ENCODE measurements at places on chromosomes 7 and 10. TPM values are rescaled to one million over a fixed set of nuclear protein-coding genes. Genes with fewer than 3 reads are reported as not detected.

- peak; percentile 30 for DNase-seq
These were observed 135.9 kb downstream of the CUX1 start for GRCh38 chr7:101953248-101953819.

GRCh38 chr10:120516426-120516825 lies 59.4 kb downstream of the PLPP4 start:
- DNase-seq, result no peak

DNA sequence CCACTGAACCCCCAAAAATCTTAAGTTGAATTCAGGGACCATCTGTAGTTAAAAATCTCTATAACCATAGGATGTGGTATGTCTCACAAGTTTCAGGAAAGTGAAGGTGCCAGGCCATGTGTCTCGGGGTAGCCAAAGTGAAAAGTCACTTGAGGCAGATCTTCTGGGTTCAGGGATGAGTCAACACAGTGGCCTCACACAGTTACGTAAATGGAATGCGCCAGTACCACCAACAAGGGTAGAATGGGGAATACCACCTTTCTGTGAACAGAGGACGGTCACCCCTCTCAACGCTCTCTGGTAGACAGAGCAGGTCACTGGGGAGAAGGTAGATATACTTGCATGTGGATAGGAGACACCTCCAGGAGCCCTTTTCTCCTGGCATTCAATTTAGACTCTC lies 71.4 kb downstream of the ELMO1 start:
- no peak for DNase-seq

DNA sequence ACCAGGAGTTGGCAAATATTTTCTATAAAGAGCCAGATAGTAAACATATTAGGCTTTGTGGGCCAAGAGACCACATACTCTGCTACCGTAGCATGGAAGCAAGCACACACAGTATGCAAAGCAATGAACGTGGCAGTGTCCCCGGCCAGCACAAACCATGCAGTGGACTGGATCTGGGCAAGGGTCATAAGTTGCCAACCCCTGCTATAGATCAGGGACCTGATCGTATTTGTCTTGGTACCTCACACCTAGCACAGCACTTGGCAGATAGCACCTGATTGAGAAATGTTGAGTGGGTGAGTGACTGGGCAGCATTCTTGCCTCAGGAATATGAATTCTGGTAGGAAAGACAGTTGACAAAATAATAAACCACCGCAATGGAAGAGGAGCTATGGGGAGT lies 331.9 kb downstream of the FGFR2 start:
- DNase-seq, result no peak

DNA sequence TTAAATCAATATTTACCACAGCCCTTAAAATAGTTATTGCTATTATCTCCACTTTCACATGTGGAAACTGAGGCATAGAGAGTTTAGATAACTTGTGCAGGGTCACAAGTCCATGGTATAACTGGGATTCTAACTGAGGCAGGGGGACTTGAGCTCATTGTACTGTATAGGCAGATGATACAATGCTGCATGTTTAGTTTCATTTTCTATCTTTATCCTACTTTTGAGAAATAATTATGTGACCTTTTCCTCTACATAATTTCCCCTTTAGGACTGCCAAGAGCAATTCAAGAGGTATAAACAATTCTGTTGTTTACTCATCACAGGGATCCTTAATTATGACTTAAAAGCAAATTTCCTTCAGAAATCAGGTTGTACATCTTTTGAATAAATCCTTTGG lies 193.1 kb downstream of the SUGCT start:
- DNase-seq, result no peak

DNA sequence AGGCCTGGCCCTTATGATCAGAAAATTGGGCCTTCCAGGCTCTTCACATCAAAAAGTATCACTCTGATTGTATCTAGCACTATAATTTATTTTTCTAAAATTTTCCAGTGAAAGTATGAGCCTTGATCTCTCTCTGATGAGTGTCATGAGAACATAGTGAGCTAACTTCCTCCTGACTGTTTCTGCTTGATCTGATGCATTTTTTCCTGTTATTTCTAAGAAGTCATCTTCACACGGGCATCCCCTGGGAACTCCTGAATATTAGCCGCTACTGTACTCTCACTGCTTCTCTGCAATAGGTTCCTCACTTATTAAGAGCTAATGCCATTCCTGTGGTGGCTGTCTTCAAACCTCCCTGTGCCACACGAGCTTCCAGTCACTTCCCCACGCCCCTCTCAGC lies 63.1 kb upstream of the ZPBP start:
- no peak for DNase-seq

DNA sequence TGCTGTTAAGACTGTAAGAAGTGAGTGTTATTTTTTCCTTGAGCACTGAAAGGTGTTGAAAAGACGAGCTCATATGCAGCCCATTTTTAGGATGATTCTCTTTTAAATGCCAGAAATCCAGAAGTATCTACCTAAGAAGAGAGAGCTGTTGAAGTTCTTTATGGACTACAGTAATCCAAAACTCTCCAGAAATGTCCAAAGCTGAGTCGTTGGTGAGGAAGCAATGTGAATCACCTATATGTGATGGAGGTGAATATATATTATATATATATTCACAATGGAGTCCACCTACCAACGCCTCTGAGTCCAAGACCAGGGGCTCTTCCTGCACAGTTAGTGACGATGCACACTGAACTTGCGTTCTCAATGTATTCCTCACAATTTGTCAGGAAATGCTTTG lies 252.7 kb upstream of the PITRM1 start:
- DNase-seq, result no peak

GRCh38 chr10:11533328-11533781 lies 78.1 kb downstream of the USP6NL start:
- DNase-seq, result peak; percentile 87

DNA sequence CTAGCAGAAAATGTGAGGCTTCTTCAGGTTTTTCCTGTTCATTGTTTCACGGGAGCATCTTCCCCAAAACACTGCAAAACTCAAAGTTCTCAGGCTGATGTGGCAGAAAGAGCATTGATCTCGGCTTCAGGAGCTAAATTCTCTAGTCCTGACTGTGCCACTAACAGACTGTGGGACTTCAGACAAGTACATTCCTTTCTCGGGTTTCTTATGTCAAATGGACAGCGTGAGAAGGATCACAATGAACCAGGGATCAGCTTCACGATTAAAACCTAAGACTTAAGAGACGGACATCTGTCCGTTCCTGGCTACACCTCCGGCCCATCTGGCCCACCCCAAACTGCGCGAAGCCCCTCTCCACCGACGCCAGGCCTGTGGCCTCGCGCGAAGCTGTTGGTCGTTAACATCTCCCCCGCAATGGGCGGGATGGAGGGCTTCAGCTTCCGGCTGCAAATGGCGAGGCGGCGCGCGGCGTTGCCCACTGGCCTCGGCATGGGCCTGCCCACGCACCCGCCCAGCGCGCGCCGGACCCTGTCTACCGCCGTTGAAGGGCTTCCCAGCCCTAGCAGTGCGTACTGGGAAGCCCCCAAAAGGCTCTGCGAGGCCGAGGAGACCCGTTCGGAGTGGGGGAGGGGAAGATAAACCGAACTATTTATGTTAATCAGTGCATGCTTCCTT lies 549 bp upstream of the DDX50 start:
- DNase-seq, result no peak

DNA sequence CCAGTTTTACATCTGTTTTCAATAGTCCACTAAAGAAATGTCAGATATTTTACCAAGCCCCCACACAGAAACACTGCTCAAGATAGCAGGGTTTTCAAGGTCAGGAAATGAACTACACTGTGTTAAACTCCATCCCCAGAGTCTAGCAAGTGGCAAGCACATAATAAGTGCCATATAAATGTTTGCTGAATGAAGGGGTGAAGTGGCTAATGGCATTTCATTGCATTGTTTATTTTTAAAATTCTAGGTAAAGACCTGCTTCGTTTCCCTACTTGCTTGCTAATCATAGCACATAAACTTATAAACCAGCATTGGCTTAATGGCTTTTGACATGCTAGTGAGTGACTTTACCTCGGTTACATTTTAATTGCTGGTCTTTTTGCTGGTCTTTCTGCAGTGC lies 322.6 kb downstream of the GRID1 start:
- DNase-seq, result no peak

DNA sequence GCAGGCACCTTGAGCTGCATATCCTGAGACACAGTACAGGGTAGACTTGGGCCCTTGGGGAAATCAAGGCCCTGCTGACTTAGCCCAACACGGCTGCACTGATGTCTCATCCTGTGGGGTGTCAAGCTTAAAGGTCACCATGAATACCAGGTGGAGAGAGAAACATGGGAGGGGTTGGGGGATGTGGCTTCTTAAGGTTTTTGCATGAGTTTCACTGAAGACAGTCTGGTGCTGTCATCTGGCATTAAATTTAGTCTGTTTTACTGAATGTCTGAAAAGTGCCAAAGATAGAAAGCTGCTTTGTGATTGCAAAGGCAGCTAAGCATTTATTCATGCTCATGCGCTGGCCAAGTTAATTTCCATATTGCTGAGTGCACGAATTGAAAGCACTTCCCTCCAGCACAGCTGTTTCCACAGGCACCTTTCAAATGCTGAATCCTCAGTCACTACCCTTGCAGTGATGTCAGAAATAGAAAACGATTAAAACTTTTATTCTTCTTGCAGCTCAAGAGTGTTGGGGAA lies 102.1 kb downstream of the OSBPL3 start:
- DNase-seq, result no peak

GRCh38 chr10:129089341-129089740 lies 377.7 kb upstream of the MGMT start:
- DNase-seq, result no peak

GRCh38 chr7:43838201-43838658 lies 31.1 kb downstream of the MRPS24 start:
- no peak for DNase-seq

DNA sequence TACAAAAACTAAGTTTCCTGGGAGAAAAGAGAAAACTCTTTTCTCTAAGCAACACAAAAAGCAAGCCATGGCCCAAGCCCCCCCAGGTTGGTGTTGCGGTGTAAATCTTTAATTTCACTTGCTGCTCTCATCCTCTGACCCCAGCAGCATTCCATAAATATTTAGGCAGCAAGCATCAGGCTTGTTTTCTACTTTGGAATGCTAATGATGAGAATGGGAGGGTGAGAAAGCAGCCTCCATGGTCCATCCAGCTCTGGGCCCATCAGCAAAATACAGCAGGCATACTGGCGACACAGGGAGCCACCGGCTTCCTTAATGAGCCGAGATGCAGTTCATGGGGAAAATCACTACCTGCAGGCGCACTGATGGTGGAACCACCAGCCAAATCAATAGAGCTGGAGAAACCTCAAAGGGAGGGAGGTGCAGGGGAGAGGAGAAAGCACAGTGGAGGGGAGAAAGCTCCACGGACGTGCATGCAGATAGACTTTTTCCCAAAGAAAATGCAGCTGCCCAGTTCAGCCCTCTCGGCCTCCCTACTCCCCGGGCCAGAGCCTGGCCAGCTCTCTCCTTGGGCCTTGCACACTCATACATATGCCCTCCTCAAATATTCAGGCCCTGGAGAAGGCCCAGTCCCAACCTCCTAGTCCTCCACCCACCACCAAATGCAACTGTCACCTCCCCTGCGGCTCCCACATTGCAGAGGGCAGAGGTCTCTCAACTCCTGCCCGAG lies 131.9 kb downstream of the GRID1 start:
- no peak for DNase-seq

GRCh38 chr7:112873831-112874553 lies 83.8 kb upstream of the TMEM168 start:
- DNase-seq, result no peak

- no peak for DNase-seq
These were observed 67.1 kb upstream of the NPVF start for GRCh38 chr7:25295387-25295786.

DNA sequence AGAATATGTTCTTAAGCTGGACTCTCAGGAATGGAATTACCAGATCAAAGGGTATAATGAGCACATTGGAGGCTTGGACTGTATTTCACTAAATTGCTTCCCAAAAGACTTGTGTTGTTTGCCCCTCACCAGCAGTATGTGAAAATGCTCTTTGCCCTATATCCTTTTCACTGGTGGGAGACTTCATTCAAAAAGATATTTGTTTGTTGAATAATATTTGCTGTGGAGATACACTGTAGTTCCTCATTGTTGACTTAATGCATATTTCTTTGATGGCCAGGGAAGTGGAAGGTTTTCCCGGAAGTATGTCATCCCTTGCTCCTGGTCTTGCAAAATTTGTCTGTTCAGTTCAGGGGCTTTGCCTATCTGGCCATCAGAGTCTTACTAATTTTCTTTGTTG lies 19.4 kb downstream of the GSTO2 start:
- DNase-seq, result no peak

DNA sequence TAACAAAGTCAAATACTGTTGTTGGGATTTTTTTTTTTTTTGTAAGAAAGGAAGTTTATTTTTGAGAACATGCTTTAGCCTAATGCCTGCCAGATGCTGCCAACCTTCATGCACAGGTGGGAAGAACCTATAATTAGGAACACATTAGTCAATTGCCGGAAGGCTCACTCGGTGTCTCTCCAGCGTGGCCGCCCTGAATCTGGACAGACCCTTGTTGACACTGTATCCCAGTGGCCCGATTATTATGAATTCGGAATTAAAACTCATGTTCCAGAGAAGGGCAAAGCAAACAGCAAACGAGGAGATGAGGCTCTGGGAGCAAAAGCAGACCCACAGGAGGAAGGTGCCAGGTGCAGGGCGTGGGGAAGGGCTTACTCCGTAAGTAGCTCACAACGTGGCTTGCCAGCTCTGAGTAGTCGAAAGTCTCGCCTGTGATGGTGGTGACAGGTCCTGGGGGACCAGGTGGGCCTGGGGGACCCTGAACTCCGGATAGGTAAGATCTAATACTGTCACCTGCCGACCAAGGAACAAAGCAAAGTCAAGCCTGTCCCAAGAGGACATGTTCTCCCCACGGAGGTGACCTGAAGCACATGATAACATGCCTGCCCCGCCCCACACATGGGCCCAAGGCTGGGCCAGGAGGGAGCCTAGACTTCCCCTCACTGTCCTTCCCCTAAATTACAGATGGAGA lies 48.3 kb downstream of the COL17A1 start:
- DNase-seq, result no peak

GRCh38 chr10:72883861-72884260 lies 9.7 kb upstream of the OIT3 start:
- DNase-seq, result no peak

- no peak for DNase-seq
These were observed 70.2 kb upstream of the ITGA8 start for GRCh38 chr10:15789793-15790525.

DNA sequence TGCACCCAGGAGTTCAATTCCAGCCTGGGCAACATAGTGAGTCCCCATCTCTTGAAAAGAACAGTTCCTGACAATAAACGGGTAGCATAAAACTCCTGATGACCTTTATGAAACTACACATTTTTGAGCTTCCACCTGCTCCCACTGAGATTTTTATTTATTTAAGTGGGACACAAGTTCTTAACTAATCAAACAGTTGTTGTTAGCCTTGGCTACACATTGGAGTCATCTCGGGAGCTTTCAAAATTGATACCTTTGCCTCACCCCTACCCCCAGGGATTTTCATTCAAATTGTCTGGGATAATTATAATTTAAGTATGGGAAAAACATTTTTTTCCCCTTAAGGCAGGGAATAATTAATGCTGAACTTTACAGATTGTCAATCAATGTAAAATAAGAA lies 39.3 kb downstream of the MALSU1 start:
- DNase-seq, result no peak

Gene BAMBI
- polyA plus RNA-seq, result 50.4 TPM

Gene GRM3
- 0.16 TPM for polyA plus RNA-seq

Gene MLXIPL
- 195 TPM for polyA plus RNA-seq

Gene SLIT1
- 1.6 TPM for polyA plus RNA-seq

Gene MYL10
- not detected for polyA plus RNA-seq

Gene INA
- 16.9 TPM for polyA plus RNA-seq

Gene OPN1SW
- polyA plus RNA-seq, result 0.18 TPM

Gene PDE1C
- polyA plus RNA-seq, result 2.6 TPM

All from large intestine (tissue), 12 donors.